Activated naive CD4-positive, alpha-beta T cell treated with Interleukin-2 at 50 U/mL for 16 hours (primary cell): ENCODE measurements at places on chromosomes 5 and 9.

DNA sequence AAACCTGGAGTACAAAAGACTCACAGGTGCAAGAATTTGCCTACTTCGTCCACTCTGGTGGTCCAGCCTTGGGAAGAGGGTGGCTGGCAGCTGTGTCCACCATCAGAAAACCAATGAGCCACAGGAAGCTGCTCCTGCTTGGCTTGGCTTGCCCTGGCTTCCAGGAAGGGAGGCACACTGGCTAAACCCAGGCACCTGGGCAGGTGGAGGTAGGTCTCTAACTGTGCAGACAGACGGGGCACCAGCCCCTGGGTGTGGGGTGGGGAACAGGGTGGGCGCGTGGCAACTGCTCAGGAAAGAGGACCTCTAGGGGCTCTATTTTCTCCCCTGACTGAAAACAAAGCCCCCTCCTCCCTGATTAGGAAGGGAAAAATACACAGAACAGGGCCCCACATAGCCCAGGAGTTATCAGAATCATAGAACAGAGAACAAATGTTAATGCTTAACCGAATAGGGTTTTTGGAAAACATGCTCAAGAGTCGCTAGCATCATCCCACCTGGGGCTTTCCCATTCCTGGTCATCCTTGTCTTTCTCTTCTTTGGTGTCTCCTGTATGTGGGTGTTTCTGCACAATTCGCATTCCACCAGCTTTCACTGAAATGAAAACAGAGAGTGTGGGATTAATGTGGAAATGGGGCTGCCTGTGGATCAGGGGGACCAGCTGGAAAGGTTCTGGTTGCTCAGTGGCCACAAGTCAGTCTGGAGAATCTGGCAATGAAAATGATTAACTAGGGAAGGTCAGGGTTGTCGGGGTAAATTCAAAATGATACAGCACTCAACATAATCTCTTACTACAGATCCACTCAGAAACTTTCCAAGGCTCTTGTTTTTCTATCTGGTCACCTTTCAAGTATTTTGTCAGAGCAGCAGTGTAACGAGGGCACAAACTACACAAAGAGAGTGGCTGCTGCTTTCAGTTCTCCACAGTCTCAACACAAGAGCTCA lies 13.1 kb downstream of the DAP start:
- no peak for DNase-seq

DNA sequence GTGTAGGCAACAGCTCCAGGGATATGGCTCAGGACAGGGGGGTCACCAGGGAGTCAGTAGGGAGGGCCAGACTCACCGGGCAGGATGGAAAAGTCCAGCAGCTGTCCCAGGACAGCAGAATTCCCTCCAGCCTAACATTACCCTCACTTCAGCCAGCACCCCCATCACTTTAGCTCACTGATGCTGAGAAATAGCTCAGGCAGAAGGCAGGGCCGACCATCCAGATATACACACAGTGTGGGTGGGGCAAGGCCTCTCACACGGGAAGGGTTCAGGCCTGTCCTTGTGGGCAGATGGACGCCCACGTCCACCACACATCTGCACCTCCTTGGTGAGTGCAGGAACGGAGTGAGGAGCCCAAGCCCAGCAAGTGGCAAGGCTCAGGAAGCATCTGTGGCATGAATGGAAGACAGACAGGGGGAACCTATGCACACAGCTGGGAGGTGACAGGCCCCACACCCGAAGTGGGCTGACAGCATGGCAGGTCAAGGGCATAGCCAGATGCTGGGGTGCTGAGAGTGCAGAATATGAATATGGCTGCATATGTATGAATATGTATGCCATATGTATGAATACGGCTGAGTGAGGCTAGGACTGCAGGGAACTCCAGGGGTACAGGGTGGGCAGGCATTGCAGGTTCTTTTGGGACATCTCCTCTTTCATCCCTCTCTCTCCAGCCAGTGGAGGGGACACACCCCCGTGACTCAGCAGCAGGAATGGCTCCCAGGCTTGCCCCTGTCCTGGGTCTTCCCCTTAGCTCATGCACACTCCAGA lies 17.0 kb downstream of the BICD2 start:
- no peak for DNase-seq

GRCh38 chr5:44875661-44876605 lies 67.2 kb downstream of the MRPS30 start:
- peak; percentile 5 for DNase-seq

GRCh38 chr5:14826714-14827113 lies 44.9 kb downstream of the ANKH start:
- no peak for DNase-seq

DNA sequence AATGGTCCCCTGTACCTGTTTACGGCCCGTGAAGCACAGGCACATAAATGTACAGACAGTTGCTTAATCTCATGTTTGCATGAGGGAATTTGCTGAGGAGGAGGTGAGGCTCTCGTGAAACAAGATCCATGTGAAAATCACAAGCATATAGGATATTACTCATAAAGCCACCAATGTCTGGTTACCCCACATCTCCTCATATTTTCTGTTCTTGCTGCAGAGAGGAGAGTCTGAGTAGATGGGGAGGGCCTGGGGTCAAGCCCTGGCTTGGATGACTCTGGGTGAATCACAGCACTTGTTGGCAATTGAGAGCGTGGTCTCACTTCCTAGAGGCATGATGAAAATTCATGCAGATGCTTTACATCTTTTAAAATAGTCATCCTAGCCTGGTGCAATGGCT lies 975 bp downstream of the AGXT2 start:
- DNase-seq = no peak

DNA sequence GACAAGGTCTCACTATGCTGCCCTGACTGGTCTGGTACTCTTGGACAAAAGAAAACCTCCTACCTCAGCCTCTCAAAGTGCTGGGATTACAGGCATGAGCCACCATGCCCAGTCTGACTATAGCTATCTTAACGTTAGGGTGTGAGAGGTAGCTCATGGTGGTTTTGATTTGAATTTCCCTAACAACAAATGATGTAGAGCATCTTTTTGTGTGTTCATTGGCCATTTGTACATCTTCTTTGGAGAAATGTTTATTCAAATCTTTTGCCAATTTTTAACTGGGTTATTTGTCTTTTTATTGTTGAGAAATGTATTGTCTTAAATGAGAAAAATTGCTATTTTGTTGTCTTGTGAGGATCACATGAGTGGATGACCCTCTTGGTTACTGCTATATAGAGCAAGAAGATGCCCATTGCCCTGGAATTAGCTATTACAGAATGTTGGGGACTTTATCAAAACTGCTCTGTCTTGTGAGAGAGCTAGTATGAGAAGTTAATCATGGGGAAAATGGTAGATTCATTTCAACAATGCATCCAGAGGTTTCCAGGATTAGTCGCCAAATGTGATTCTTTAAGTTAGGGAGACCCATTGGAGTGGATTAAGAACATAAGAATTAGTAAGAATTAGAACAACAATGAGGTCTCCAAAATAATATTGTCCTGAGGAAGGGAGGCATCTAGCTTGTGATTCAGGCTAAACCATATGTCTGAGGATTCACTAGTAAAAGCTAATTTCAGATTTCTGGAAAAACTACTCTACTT lies 124.3 kb upstream of the MOCS2 start:
- no peak for DNase-seq

- no peak for DNase-seq
Measured at GRCh38 chr5:150132740-150133139, 22.9 kb downstream of the PDGFRB start.

GRCh38 chr5:137383909-137384308 lies 115.2 kb downstream of the SPOCK1 start:
- DNase-seq = no peak

DNA sequence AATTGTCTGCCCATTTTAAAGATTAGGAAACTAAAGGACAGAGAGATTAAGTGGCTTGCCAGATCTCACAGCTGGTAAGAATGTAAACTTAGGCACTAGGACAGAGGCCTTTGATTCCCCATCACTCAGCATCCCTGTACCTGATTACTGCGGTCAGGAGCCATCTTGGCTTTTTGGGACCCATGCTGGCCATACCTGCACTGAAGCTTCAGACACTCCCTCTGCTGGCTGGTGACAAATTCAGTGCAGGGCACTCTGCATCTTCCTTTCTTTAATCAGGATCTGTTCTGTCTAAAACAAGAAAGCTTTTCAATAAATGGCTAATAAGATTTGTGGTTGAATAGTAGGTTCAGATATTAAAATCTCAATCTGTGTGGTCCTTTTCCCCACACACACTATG lies 215.5 kb upstream of the RORB start:
- DNase-seq = no peak

- no peak for DNase-seq
Measured at GRCh38 chr5:52784737-52785136, 3.0 kb upstream of the ITGA1 start.
